Hindlimb muscle (tissue), 1 donor: ENCODE measurements at places on chromosomes 1 and 21. TPM values are rescaled to one million over a fixed set of nuclear protein-coding genes. Genes with fewer than 3 reads are reported as not detected.

Gene WDR64
- polyA plus RNA-seq = 0.45 TPM

Gene PPIE
- 41.6 TPM for polyA plus RNA-seq

Gene MAP3K21
- polyA plus RNA-seq = 0.27 TPM

Gene OR2T5
- polyA plus RNA-seq = not detected

Gene MATN1
- 1.1 TPM for polyA plus RNA-seq
